ENCODE measurements at places on chromosomes 11 and 22.

- no peak for DNase-seq
Observed at GRCh38 chr22:20246368-20247009, 21.6 kb downstream of the RTN4R start.

GRCh38 chr11:60989093-60989650, 17.7 kb downstream of the CD6 start:
- no peak for DNase-seq

- DNase-seq, result no peak
Observed at GRCh38 chr11:43516316-43516850, 157.7 kb downstream of the TTC17 start.

- DNase-seq, result no peak
Observed at GRCh38 chr11:45654231-45655011, 11.0 kb downstream of the CHST1 start.

DNA sequence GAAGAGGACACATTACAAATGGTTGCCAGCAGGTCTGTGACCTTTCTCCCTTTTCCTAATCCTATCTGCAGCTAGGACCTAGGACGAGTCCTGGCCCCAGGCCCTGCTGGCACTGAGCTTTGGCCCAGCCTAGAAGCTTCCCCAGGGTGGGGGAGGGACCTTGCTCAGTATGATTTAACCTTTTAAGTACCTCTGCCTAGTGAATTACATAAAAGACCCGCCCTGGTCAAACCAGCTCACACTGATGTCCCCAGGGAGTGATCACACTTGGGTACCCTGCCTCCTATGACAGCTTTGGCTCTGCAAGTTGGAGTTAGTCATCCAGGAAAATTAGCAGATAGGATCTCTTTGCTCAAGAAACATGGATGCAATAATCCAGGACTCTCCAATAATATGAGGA, 21.9 kb downstream of the ASCC2 start:
- DNase-seq, result no peak

DNA sequence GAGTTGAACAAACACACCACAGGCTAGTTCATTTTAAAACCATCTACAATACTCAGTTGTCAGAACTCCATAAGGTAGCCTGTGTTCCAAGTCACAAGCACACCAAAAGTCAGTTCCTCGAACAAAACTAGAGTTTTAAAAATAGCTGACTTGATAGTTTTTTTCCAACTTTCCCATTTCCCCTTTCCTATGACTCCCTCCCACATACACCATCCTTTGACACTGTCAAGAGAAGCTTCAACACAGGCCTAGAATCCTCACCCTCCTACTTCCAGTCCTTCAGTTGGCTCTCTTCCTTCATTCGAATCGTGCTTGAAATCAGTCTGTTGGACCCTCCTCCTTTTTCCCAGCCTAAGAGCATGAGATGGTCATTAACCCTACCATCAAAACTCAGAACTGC, 105.7 kb upstream of the AKIP1 start:
- DNase-seq, result no peak

DNA sequence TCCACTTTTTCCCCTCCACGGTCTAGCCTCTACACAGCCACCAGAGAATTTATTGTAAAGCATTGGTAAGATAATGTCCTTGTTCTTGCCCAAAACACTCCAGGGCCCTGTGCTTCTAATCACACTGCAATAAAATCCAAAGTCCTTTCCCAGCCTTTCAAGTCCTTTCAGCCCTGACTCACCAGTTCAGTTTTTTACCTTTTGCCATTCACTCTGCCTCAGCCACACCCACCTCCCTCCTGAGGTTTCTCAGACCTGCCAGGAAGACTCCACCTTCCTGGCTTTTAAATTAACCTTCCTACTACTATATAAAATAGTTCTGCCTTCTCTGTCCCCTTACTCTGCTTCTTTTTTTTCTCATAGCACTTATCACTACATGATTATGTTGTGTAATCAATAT, 91.0 kb upstream of the ARHGAP32 start:
- DNase-seq, result no peak

GRCh38 chr22:20013382-20013871, 3.2 kb downstream of the ARVCF start:
- peak; percentile 60 for DNase-seq

- DNase-seq, result no peak
Observed at GRCh38 chr22:23419171-23419570, 160.9 kb downstream of the IGLL1 start.

GRCh38 chr11:95668131-95668530, 121.5 kb downstream of the FAM76B start:
- no peak for DNase-seq

- DNase-seq, result no peak
Observed at GRCh38 chr11:78127403-78127802, 12.0 kb downstream of the ALG8 start.

DNA sequence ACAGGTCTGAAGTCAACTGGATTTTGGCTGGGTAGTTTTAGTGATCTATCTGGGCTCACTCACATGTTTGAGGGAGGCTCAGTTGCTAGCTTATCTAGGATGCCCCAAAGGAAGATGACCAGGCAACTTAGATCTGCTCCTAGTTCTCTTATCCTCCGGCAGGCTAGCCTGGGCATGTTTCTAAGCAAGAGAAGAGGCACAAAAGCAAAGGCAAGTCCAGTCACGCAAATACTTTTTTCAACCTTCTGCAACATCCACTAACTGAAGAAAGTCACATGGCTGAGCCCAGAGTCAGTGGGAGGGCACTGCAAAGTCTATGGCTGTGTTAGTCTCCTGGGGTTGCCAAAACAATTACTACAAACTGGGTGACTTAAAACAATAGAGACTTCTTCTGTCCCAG, 32.9 kb upstream of the FSHB start:
- no peak for DNase-seq

DNA sequence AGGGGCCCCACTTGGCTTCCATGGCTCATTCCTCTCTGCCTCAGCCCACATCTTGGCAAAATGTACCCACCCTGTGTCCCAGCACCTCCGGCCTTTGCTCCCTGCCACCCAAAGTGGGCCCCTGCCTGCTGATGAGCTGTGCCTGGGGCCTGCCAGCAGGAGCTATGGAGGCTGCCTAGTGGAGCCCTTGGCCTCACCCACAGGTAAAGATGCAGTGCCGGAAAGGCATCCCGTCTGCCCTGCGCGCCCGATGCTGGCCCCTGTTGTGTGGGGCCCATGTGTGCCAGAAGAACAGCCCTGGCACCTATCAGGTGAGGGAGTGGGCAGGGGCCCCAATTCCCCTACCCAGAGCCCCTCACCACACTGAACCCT, 1.3 kb downstream of the TBC1D10C start:
- peak; percentile 52 for DNase-seq

DNA sequence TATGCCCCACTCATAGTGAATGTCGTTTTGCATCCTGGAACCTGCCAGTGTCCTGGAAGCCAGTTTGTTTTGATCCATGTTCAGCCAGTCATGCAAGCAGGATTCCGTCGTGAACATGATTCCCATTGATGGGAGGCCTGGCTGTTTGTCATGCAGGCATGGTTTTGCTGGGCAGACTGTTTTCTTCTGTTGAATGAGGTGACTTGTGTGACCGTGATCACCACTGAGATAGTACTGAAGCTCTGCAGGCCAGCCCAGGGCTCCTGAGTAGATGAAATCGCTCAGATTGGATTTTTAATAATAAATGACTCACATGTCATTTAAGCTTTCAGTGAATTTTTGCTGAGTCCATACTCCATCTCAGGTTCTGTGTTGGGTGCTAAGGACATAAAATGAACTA, 117.8 kb downstream of the PDE2A start:
- no peak for DNase-seq

GRCh38 chr22:40966726-40967085, 15.5 kb downstream of the RBX1 start:
- DNase-seq, result no peak

DNA sequence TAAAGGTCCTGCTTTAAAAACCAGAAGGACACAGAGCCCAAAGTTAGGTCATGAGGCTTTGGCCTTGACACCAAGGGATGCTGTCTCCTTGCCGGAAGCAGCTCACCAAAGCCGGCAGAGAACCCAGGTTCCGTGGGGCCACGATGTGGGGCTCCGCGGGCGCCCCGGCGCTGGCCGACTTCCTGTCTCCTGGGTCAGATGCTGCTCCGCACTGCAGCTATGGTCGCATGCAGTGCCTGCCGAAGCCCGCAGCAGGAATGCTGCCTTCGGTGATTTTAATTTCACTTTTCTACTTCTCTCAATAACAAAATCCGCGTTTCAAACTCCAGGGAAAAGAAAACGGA, 454 bp upstream of the OTUB1 start:
- DNase-seq, result peak; percentile 61

DNA sequence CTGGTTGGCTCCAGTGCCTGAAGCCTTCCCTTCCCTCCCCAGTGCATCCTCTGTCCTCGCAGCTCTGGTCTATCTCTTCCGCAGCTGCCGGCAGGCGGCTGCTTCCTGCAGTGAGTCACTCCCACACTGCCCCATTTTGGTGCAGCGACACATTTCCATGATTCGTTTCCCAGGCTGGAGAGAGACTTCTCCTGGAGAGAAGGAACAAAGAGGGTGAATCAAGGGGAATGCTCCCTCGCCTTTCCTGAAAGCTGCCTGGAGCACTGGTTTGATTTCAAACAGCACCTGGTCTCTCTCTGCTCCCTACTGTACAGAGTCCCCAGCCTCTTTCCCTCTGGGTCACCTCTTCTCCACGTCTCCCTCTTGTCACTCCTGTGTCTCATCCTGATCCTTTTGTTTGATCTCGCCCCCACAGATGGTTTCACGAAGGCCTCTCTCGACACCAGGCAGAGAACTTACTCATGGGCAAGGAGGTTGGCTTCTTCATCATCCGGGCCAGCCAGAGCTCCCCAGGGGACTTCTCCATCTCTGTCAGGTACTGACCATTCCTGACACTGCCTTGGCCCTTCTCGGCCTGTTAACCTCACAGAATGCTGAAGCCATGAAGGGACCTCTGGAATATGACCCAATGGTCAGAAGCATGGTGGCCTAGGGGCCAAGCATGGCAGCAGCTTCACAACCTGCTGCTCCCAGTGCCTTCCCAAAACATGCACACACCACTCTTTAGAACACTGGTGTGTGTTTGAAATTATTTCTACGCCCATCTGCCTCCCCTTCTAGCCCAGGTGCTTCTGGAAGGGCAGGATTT, at the start of gene TMA7B:
Gene TMA7B, plus strand, starts transcription at position 758 of the 808 bp plus-strand sequence. CDS start 3,978 bp downstream, outside the sequence.
- DNase-seq, result no peak

DNA sequence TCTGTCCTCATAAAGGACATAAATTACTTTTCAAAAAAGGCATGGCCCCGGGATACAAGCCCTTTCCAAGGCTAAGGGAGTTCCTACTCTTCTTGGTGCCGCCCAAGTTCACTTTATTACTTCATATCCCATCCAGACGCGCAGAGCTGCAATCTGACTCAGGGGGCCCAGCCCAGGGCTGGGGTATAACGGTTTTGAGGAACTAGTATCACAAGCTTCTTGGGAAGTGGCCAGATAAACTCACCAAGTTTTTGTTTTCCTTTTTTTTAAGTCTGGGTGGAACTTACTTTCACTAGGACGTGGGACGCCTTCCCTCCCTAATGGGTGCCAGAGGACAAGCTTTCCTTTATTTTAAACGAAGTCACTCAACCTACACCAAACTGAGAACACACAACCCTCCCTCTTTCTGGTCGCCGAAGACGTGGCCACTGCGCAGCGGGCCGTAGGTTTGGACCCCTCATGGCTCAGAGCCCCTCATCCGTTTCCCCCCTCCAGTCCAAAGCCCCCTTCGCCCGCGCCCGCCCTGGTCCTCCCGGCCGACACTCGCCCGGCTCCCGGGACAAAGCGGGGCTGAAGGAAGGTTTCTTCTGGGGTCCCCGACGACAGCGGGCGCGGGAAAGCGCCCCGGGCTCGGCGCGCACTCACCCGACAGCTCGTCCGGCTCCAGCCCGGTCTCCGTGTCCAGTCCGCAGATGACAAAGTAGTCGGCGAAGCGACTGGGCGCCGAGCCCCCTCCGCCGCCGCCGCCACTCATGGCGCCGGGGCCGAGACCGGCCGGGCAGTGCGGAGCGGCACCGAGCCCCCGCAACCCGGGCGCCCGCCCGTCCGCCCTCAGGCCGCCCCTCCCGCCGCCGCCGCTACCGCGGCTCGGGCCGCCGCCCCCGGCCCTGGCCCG, 587 bp downstream of the DENND5A start:
- no peak for DNase-seq

DNA sequence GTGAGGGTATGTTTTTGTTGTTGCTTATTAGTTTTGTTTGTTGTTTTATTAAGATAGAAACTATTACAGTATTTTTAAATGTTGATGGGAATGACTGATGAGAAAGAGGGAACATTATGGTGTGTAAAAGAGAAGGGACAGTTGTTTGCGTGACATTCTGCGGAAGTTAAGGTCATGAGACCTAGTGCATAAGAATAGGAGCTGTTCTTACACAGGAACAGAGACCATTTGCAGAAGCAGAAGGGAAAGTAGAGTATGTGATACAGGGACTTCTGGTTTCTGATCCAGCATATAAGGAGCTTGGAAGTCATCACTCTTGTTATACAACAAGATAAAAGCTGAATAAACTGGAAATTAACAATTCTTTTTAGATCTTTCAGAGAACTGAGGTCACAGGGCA, 299.2 kb upstream of the API5 start:
- no peak for DNase-seq

- DNase-seq, result no peak
Observed at GRCh38 chr22:17119481-17120202, 1.5 kb downstream of the TMEM121B start.

DNA sequence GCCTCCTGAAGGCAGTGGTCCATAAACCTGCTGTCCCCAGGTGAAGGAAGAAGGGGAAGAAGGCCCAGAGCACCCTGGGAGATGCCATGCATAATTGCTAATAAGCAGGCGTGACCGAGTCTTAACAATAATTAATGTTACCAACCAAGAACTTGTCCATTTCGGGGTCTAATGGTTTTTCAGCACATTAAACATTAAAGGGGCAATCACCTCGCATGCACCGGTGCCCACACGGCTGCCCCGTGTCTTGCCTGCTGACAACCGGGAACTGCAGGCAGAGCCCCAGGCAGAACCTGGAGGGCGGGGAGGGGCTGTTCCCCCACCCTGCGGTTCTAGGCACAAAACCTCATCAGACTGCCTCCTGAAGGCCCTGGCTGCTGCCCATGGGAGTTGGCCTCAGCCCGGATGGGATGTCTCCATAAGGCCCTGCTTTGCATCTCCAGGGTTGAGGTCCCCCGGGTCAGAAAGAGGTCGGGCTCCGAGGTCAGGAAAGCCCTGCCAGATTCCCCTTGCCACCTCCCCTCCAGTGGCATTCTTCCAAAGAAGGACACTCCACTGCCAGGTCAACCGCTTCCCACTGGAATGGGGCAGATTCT, 169.0 kb downstream of the BUD13 start:
- DNase-seq, result no peak

- DNase-seq, result no peak
Observed at GRCh38 chr22:45179276-45180049, 15.7 kb downstream of the NUP50 start.

DNA sequence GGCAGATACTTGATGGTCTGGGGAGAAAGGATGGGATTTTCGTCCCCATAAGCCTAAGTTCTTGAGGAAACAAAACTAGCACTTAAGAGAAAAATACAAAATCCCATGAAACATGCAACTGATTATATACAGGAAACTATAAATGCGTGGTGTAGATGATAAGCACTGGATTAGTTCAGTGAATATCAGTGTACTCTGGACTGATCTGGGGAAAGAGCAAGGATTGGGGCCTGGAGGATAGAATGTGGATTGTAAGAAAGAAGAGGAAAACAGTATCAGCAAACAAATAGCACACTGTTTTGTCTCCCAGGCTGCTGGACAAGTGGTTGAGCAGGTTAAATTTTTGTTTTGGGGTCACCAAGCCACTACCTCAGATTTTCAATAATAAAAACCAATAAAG, 49.8 kb downstream of the DCUN1D5 start:
- DNase-seq, result no peak

GRCh38 chr11:283405-284104, 5.3 kb downstream of the NLRP6 start:
- DNase-seq, result no peak

GRCh38 chr11:102361086-102362031, 14.3 kb downstream of the BIRC2 start:
- DNase-seq, result peak; percentile 56

- no peak for DNase-seq
Observed at GRCh38 chr11:76598426-76598839, 72.1 kb downstream of the LRRC32 start.
